ENCODE measurements at places on chromosomes 4 and X.

DNA sequence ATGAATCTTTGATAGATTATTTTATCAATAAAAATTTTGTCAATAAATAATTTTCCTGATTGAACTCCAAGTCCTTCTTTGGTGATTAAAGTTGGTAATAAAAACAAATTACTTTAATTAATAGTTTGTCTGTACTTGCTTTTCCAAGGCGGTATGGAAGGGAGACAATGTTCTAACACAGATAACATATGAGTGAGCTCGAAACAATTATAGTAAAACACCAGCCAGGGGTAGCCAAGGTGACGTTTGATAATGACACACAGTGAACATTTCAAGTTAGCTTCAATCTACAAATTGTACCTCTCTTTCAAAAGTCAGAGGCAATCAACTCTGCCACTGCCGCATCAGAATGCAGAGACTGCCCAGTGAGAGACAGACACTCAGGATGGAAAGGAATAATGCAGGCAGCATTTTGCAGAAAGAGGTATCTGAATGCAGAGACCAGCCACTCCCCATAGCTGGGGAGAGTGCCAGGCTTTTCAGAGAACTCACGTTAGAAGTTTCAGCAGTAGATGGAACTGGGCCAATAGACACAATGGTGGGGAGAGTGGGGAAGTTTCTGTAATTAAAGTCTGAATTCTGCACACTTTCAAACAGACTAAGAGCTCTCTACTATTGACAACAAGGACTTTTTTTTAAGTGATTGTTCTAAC is 18.1 kb upstream of the ATOH1 start:
- no peak for DNase-seq

GRCh38 chr4:135485371-135485770 is 1283.8 kb upstream of the PABPC4L start:
- DNase-seq = no peak

GRCh38 chr4:151766691-151767090 is 5.9 kb upstream of the GATB start:
- DNase-seq = no peak

DNA sequence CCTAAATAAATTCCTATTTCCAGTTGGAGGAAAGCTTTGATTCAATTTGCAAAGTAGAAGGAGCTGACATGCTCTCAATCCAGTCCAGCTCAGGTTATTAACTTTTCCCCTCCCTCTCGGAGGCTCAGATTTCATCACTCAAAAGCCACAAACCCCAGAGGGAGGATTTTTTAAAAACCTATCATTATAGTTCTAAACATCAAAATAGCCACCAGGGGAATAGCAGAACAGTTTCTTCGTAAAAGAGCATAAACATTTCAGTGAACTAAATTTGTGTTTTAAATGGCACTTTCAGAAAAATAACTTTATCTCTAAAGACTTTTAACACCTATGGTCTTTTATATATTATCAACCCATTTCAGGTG is 8.8 kb downstream of the GPRIN3 start:
- no peak for DNase-seq

GRCh38 chr4:134320048-134320447 is 118.5 kb upstream of the PABPC4L start:
- DNase-seq = no peak

GRCh38 chr4:7013175-7013574 is 30.0 kb upstream of the TADA2B start:
- DNase-seq = no peak

All from activated effector memory CD4-positive, alpha-beta T cell treated with anti-CD3 and anti-CD28 coated beads, Interleukin-2, amount 50 U/mL, for 16 hours (primary cell).